ENCODE measurements at places on chromosomes 5 and 9.

GRCh38 chr9:133161547-133161950, 2.2 kb downstream of the GBGT1 start:
- no peak for DNase-seq

- DNase-seq: no peak
Observed at GRCh38 chr5:168073991-168074800, 217.2 kb upstream of the WWC1 start.

DNA sequence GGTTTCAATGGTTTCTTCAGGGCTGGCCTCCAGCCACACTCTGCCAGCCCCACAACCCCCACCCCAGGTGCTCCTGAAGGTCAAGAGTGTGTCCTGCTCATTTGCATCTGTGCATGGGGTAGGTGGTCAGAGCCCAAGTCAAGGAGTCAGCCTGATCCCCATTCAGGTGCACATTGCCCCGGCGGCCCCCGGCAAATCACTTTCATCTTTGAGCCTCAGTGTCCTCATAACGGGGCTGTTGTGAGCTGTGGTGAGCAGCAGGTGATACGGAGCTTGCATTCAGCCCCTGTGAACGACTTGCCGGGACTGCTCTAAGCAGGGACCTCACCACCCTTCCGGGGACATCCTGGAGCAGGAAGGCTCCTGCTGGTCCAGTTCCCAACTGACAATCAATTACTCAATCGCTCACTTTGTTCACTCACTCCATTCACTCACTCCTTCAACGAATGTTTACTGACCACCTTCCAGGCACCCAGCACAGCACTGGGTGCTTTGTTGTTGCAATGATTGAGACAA, 93.2 kb upstream of the CPEB4 start:
- no peak for DNase-seq

DNA sequence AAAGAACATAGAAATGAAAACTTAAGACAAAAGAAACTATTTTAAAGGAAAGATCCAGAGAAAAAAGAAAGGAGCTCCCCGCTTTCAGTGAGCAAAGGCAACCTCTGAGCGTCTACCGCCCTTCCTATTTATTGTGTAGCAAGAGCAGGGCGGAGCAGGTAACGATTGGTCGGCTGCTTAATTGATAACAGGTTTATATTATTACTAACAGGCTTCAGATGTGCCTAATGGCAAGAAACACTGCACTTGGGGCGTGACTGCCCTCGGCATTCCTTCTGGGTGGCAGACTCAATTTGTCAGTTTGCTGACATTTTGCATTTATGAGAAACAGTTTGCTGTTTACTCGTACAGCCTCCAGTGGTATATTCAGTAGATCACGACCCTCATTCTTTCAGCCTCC, 482.7 kb upstream of the C9orf72 start:
- no peak for DNase-seq

- DNase-seq: no peak
Observed at GRCh38 chr5:55860288-55860687, 9.1 kb downstream of the IL31RA start.

Data from NCI-H526 treated with DMSO at 0.1 percent for 48 hours (cell line).